Right ventricle myocardium superior (tissue), 1 donor: ENCODE measurements at places on chromosomes 2 and 18. TPM values are rescaled to one million over a fixed set of nuclear protein-coding genes. Genes with fewer than 3 reads are reported as not detected.

Gene FN1
- total RNA-seq, result 77.7 TPM

Gene RGPD3
- total RNA-seq, result 0.08 TPM

Gene STAMBP
- total RNA-seq, result 27.7 TPM

Gene CYRIA
- total RNA-seq, result 3.9 TPM

Gene ACMSD
- not detected for total RNA-seq

Gene CIB4
- not detected for total RNA-seq

Gene SLC14A1
- total RNA-seq, result 32.8 TPM

Gene LHCGR
- not detected for total RNA-seq

Gene CD207
- total RNA-seq, result not detected

Gene PLA2R1
- 3.0 TPM for total RNA-seq

Gene KLF11
- 24.4 TPM for total RNA-seq

Gene QPCT
- 1.2 TPM for total RNA-seq

DNA sequence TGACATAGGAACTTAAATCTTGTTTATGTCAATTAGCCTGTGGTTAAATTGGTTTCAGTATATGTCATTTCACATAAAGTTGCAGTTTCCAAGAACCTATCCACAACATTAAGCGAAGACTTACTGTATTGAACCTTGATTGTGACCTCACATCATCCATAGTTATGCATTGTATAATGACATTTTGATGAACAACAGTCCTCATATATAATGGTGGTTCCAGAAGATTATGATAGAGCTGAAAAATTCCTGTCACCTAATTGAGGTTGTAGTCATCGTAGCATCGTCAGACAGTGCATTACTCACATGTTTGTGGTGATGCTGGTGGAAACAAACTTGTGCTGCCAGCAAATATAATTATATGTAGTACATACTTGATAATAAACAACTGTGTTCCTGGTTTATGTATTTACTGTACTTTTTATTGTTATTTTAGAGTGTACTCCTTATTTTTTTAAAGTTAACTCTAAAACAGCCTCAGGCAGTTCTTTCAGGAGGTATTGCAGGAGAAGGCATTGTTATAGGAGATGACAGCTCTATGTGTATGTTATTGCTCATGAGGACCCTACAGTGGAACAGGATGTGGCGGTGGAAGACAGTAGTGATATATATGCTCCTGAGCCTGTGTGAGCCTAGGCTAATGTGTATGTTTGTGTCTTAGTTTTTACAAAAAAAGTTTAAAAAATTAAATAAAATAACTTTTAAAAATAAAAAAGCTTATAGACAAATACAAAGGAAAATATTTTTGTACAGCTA lies 56.6 kb downstream of the UBE2E3 start:
- DNase-seq, result no peak

DNA sequence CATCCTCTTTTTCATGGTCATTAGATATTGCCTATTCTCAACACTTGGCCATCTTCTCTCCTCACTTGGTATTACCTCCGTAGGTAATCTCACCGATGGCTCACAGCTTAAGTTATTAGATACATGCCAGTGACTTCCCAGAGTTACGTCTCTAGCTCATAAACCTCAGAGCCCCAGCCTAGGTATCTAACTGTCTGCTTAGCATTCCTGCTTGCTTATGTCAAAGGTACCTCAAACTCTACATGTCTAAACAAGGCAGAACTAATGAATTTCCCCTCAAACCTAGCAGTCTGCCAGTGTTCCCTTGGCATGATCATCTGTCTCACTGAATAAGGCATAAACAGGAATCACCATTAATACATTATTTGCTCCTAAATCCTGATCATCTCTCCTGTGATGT lies 27.7 kb upstream of the ZNF638 start:
- DNase-seq, result no peak

- DNase-seq, result no peak
These were observed 89.0 kb upstream of the UNC80 start for GRCh38 chr2:209682646-209683045.

- DNase-seq, result no peak
These were observed 656 bp downstream of the LRRTM4 start for GRCh38 chr2:77521548-77521891.

- DNase-seq, result no peak
These were observed 1.2 kb upstream of the SRBD1 start for GRCh38 chr2:45612285-45612684.

GRCh38 chr2:147433822-147434221 lies 411.0 kb upstream of the ACVR2A start:
- DNase-seq, result no peak

- DNase-seq, result no peak
These were observed 110.9 kb downstream of the STRN start for GRCh38 chr2:36855429-36855828.

GRCh38 chr2:47011696-47012095 lies 96.1 kb upstream of the MCFD2 start:
- no peak for DNase-seq

GRCh38 chr2:25979001-25979400 lies 3.3 kb downstream of the KIF3C start:
- DNase-seq, result no peak

- no peak for DNase-seq
These were observed 245.5 kb upstream of the KCNJ3 start for GRCh38 chr2:154452906-154453493.

GRCh38 chr2:102544182-102544581 lies 71.2 kb downstream of the SLC9A4 start:
- no peak for DNase-seq

DNA sequence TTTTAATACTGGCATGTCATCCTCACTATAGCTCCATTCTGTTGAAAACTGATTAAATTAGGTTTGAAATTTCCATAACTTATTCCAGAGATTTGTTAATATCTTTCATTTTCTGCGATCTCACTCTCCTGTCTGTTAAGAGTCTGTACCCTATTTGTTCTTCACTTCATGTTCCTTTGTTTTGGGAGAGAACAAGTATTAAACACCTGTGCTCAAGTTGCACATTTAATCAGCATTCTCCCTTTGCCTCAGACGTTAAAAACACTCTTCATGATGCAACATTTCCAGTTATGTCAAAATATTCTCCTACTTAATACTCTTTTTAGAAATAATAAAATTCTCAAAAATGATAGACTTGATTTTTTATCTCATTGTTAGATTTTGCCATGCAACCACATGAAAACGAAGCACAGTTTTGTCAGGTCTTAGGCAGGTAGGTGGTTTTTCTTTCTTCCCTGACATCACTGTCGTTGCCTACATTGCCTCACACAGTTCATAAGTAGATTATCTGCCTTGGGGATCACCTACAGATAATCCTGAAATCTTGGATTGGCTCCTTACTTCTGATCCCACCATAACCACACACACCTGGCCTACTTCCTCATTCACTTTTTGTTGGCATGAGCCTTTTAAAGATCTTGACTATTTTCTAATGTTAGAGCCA lies 109.9 kb downstream of the GAREM1 start:
- no peak for DNase-seq

- no peak for DNase-seq
These were observed 63.2 kb upstream of the LRATD1 start for GRCh38 chr2:14569294-14569693.

DNA sequence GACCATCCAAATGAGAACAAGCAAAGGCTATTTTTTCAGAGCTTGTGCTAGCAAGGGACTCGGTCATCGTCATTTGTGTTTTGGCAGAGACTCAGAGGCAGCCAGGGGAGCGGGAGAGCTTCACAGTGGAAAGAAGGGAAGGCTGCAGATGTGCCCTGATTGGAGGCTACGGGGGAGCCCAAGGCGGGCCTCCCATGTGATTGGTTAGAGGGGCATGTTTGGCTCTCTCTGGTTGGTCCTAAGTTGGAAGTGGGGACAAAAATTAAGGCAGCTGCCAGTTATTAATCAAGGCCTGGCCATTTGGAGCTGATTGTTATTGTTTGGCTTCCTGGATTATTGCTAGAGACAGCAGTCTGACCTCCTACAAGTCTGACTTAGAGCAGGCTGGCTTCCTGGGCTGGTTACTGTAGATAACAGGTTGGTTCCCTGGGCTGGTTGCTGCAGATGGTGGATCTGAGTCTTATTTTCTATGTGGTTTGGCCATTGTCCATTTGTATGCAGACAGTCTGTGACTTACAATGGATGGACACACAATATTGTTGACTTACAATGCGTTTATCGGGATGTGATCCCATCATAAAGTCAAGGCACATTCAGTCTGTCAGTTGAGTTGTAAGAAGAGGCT lies 5.9 kb downstream of the FER1L5 start:
- DNase-seq, result no peak

DNA sequence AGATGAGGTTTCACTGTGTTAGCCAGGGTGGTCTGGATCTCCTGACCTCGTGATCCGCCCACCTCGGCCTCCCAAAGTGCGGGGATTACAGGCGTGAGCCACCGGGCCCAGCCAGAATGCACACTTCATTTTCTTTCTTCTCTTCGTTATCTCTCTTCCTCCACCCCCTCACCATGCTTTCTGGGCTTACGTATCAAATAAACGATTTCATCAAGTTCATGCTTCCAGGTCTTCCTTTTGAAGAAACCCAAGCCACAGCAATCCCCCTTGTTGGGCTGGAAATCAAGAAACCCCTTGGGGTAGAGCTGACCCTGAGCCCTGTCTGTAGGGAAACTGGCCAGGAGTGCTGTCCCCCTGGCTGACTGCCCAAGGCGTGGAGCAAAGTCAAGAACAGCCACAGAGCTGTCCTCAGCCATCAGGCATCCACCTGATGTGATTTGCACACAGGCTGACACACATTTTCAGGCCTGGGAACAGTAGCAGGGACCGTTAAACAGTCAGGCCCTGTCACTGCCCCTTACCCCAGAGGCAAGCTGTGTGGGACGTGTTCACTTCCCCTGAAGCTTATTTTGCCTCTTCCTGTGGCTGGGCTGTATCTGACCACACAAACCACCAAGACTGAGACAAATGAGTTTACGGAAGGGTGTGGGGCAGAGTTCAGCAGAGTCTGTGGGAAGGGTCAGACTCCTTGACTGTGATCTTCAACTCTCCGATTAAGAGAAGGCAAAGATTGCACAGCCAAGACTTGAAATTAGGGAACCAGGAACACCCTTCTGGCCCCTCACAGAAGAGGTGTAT lies 15.1 kb upstream of the NMUR1 start:
- peak; percentile 68 for DNase-seq

- DNase-seq, result peak; percentile 65
These were observed 89.6 kb upstream of the NPAS2 start for GRCh38 chr2:100730290-100730868.

- DNase-seq, result no peak
These were observed 939.0 kb upstream of the CRIM1 start for GRCh38 chr2:35416391-35417140.

GRCh38 chr18:31162419-31162793 lies 250 bp downstream of the DSC1 start:
- DNase-seq, result no peak

- DNase-seq, result no peak
These were observed 48.4 kb downstream of the TMEFF2 start for GRCh38 chr2:192146069-192147015.
